ENCODE measurements at places on chromosomes 1 and 21.
A peak's percentile ranks its signal among the peaks of the same experiment; 100 is the strongest.

- DNase-seq: no peak
These were observed 1.6 kb downstream of the CD247 start for GRCh38 chr1:167516404-167517388.

DNA sequence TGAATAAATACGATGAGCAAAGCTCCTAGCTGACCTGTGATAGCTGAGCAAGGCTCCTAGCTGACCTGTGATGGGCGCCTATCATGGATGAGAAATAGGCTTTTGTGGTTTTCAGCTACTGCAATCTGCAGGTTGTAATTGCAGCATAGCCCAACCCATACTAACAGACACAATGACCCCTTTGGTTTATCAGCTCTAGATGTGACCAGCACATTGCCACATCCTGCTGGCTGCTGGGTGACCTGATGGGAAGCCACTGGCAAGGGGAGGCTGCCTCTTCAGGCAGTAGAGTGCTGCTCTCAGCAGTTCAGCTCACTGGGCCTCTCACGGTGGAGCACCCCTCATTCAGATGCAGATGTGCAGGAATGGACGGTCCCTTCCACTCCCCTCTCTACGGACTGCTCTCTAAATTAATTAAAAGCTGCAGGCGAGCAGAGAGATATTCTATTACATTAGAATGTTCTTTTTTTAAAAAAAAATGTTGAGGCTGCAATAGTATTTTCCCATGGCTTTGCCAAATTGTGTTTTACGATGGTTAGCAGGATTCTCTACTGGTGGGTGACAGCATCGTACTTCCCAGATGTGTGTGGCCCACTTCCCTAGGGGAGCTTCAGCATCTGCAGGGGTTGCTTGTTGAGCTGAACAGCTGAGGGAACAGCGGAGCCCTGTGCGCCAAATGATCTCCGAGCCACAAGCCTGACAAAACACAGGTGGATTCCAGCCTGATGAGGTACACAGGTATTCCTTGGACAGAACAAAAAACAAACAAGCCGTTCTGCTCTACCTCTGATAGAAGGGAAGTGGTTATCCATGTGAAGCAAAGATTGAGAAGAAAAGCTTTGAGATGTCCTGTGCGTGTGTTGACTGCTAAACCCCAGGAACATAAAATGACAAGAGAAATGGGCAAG, 65.0 kb downstream of the SYT6 start:
- DNase-seq: no peak

DNA sequence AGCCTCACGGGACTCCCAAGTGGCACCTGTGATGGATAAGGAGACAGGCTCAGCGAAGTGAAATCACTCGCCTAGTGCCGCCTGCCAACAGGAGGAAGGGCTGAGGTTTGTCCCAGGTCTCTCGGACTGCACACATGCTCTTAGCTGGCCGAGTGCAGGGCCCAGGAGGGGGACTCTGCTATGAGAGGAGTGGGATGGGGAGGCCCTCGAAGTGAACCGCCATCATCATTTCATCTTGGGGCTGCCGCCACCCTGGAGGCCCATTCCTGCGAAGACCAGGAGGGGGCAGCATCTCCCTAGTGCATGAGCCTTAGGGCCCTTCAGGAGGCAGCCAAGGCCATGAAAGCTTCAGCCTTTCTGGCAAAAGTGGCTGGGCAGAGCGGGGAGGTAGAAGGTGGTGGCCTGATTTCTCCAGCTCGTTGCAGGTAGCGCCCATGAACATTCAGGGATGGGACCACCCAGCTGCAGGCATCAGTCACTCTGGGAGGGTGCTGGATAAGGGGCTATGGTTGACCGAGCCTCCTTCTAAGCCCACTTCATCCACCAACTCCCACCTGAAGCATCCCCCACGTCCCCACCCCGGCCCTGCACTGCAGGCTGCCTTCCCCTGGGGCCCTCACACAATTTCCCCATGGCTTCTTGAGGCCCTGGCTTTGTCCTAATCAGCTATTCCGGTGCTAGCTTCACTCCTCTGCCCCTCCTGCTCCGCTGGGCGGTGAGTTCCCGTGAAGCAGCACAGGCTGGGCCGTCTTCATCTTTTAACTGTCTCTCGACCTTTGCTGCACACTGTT, 17.2 kb upstream of the RASSF5 start:
- DNase-seq: peak; percentile 81

- DNase-seq: no peak
These were observed 16.4 kb upstream of the ZNF281 start for GRCh38 chr1:200426196-200426595.

GRCh38 chr1:82162486-82163420, 362.0 kb downstream of the ADGRL2 start:
- DNase-seq: no peak

GRCh38 chr1:151849871-151850270, 3.6 kb downstream of the THEM5 start:
- no peak for DNase-seq

- peak; percentile 43 for DNase-seq
These were observed 884 bp upstream of the LRRC8C start for GRCh38 chr1:89631816-89632656.

GRCh38 chr1:30845904-30846290, 62.7 kb downstream of the SDC3 start:
- DNase-seq: no peak

- DNase-seq: no peak
These were observed 239.5 kb downstream of the FAF1 start for GRCh38 chr1:50720457-50721053.

- DNase-seq: peak; percentile 74
These were observed 5.1 kb upstream of the HES4 start for GRCh38 chr1:1004780-1005697.

DNA sequence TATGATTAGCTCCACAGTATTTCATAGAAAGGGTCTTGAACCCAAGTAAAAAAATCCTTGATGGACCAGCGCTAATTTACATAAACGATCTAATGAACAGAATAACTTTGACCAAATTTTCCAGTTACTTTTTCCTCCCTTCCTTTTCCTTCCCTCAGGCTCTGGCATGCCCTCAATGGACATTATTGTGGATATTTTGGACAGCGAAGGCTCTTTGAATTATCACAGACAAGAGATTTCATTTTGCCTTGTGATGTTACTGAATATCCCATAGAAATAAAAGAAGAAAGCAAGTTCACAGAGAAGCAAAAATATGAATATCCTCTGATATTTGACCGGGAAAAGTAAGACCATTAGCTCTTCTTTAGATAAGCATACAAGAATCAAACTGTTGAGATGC, 60.3 kb upstream of the EXO1 start:
- DNase-seq: no peak

- DNase-seq: peak; percentile 31
These were observed 379 bp downstream of the RER1 start for GRCh38 chr1:2391931-2392509.

DNA sequence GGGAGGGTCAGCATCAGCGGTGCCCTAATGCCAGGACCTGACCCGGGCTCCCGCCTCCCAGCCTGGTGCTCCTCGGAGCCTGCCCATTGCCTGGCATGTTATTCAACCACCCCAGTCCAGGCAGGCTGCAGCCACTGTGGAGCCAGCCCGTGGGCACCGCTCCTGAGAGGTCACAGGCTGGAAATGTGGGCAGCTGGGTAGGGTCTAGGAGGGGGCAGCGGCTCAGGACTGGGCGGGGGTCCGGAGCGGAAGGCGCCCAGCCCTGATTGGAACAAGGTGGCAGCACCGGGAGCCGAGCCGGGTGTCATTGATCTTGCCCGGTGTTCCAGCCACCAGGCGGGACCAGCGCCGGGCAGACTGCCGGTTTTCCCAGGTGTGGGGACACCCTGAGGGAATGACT, 12.7 kb upstream of the RUNX3 start:
- no peak for DNase-seq

DNA sequence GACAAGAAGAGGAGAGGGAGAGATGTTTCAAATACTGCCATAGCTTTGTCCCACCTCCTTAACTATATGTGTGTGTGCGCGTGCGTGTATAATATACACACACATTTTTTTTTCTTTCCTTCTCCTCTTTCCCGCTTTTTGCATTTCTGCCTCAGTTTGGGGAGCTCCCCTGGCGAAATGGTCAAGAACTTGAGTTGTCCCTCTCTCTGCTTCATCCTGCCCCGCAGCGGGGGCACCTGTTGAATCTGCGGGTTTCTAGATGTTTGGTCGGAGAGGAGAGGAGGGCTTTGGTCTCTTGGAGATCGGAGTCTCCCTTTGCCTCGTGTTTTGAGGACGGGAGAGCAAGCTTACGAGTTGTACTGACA, 504 bp downstream of the SCCPDH start:
- DNase-seq: peak; percentile 48

DNA sequence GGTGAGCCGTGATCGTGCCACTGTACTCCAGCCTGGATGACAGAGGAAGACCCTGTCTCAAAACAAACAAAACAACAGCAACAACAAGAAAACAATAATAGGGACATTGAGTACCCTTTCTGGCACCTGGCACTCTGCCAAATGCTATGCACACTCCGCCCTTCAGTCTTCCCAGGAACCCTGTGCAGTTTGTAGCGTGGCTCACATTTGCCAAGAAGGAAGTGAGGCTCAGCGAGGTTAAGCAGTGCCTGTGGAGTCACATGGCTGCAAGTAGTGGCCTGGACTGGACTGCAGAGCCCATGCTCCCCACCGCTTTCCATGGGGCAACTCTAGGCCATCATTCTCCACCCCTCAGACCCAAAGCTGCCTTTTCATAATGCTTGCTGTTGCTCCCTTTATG, 5.3 kb upstream of the EVA1B start:
- DNase-seq: peak; percentile 82

GRCh38 chr1:33848205-33848937, 15.5 kb upstream of the HMGB4 start:
- DNase-seq: no peak

- no peak for DNase-seq
These were observed 21.4 kb downstream of the AIM2 start for GRCh38 chr1:159055181-159055641.

- DNase-seq: no peak
These were observed 37.2 kb downstream of the KANK4 start for GRCh38 chr1:62281922-62282555.

DNA sequence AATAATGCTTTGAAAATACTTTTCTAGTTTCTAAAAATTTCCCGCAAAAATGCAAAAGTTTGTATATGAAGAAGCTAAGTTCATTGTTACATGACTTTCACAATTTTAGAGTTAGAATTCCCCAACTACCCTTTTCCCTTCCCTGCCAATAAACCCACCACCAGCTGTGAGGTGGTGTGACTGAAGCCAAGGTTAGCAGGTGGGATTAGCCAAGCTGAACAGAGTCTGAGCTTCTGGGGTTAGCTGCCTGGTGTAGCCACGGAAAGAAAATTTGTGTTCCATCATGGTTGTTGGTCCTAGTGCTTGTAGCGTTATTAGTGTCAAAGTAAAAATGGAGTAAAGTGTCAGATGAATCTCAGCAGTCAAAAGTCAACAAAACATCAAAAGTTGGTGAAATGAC, 110.9 kb downstream of the ASTN1 start:
- no peak for DNase-seq

- no peak for DNase-seq
These were observed 365.3 kb upstream of the PROX1 start for GRCh38 chr1:213622365-213623063.

- DNase-seq: no peak
These were observed 239.5 kb upstream of the LRRC7 start for GRCh38 chr1:69328186-69328585.

DNA sequence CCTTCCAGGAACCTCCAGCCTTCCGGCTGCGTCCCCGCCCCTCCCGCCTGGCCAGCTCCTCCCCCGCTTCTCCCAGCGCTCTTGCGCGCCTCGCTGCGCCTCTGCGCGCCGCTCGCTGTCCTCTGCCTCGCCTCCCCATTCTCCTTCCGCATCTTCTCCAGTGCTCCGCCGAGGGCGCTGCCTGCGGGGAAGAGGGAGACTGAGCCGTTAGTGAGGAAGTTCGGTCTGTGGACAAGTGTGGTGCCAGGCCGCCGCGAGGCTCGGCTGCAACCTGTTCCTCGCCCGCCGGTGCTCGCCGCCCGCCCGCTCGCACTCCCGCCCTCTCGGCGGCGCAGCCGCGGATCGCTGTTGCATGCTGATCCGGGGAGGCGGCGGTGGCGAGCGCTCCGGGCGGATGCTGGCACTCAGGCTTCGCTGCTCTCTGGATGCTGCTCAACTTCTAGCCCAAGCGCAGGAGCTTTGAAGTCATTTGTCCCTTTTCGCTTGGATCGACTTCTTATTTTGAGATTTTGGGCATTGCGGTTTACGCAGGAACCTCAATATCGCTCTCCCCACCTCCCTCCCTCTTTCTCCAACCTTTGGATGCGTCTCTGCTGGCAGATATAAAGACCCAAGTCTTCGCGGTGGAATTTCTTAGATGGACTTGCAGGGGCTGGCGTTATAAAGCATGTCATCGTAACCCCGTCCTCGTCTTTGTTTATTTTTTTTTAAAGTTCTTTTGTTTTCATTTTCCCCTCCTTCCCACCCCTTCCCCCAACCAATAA, 614 bp upstream of the CACNA1E start:
- peak; percentile 11 for DNase-seq

DNA sequence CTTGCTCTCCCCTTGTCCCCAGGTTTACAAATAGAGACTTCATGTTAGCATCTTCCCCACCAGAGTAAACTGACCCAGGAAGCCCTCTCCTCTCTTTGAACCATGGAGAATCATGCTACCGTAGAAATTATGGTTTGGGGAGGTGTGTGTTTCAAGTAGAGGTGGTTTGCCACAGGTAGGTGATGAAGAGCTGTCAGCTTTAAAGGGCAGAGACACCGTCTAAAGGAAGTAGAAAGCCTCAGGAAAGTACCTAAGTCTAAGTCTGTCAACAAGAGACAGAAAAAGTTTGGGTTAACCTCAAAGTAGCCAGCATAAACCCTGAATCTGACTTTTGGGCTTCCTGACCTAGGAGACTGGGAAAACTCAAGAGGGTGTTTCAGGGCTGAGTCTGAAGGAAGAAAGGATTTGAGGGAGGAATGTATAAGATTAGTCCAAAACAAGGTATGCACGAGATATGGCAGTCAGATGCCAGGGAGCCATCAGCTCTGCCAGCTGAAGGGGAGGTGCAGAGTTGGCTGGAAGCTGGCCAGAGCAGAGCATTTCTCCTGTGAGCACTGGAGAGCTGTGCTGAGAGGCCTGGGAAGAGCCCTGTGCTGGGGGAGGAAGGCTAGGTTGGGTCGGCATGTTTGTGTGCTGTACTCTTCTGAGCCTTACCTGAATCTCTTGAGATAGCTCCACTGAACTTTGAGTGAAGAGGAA, 14.3 kb downstream of the ADAMTSL4 start:
- peak; percentile 68 for DNase-seq

DNA sequence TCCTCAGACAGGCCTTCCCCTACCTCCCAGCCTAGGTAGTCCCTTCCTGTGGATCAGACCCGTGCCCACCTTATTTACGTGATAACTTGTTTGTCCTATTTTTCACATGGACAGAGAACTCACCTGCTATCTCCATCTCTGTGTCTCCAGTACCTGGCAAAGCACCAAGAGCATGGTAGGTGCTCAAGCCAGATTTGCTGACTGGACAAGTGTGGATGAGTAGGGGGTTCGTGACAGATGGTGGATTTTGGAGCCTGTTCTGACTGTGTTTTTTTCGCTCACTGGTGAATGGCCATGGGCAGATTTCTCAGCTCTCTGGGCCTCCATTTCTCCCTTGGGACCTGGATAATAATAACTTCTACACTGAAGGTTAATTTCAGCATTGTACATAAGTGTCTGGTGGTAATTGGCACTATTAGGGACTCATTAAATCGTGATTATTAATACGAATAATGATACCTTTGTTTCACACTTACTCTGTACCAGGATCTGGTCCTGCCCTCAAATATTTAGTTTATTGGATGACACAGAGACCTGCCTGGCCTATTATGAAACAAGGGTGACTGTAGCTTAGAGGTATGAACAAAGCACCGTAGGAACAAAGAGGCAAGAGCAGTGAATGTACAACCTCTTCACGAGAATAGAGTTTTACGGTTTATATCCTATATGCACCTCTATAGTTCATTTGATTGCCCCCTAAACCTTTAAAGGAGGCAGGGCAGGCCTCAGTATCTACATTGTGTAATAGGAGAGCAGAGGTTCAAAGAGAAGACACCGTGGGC, 24.5 kb upstream of the SLC26A9 start:
- DNase-seq: no peak

- DNase-seq: no peak
These were observed 201.2 kb upstream of the ADAMTS5 start for GRCh38 chr21:27168084-27168483.

Measured in dermis blood vessel endothelial cell (primary cell).